Hematopoietic multipotent progenitor cell (in vitro differentiated cells): ENCODE measurements at places on chromosomes 11 and 22.

- no peak for DNase-seq
Measured at GRCh38 chr22:26276529-26277160, 107.4 kb downstream of the SEZ6L start.

GRCh38 chr22:22867996-22868715 is 19.5 kb upstream of the IGLL5 start:
- no peak for DNase-seq

DNA sequence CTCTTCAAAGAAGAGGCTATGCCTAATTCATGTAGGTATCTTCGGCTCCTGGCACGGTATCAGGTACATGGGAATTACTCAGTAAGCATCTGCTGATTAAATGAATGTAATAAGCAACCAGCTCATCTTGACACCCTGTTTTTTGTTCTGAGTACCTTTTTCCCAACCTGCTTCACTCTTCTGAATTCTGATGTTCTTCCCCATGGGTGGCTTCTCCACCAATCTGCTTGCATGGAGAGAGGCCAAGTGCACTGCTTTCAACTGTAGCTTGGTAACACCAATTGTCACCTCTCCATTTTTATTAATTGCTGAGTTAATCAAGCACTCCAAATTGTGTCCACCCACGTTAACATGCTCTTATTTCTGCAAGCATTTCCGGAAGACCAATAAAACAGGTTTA is 40.5 kb downstream of the LARGE1 start:
- no peak for DNase-seq

DNA sequence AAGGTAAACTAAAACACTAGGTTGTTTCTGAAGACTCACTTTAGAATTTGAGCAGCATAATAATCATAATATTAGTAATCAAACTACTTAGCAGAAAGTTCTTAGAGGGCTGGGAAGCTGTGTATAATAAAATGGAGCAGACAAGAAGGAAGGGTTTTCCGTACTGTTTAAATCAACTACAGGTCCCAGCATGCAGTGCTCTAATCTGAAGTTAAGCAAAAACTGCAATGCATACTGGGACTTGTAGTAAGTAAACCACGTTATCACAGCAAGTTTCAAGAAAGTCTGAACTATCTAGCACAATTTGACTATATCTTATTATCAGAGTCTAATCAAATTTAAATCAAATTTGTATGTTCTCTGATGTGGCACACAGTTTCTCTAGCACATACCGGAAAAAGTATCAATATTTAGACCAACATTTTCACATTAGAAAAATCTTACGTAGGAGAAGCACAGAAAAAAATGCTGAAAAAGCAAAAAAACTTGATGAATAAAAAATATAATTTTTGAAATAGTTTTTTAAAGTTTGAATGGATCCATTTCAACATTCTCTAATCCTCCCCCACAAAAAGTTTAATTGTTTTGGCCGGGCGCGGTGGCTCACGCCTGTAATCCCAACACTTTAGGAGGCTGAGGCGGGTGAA is 8.2 kb downstream of the PHF21A start:
- DNase-seq, result peak; percentile 79

GRCh38 chr11:87299041-87299481 is 261.3 kb downstream of the TMEM135 start:
- peak; percentile 9 for DNase-seq

GRCh38 chr11:35011389-35011788 is 95.0 kb downstream of the PDHX start:
- no peak for DNase-seq

GRCh38 chr22:31343235-31344191 is 2.6 kb downstream of the PATZ1 start:
- no peak for DNase-seq

GRCh38 chr11:94656968-94657367 is 89.8 kb downstream of the PIWIL4 start:
- no peak for DNase-seq
